Naive thymus-derived CD4-positive, alpha-beta T cell (primary cell): ENCODE measurements at places on chromosomes 1 and 21. TPM values are rescaled to one million over a fixed set of nuclear protein-coding genes. Genes with fewer than 3 reads are reported as not detected.
A peak's percentile ranks its signal among the peaks of the same experiment; 100 is the strongest.

DNA sequence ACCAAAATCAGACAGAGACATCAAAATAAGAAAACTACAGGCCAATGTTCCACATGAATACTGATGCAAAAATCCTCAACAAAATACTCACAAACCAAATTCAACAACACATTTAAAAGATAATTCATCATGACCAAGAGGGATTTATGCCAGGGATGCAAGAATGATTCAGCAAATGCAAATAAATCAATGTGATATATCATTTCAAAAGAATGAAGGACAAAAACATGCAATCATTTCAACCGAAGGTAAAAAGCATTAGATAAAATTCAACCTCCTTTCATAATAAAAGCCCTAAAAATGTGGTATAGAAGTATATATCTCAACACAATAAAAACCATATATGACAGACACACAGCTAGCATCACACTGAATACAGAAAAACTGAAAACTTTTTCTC lies 81.5 kb upstream of the LYPLAL1 start:
- no peaks in the 10 kb centered on the region for H3K36me3 ChIP-seq
- DNase-seq = no peak
- no peaks in the 10 kb centered on the region for H3K27me3 ChIP-seq
- H3K4me1 ChIP-seq = no peaks in the 10 kb centered on the region

DNA sequence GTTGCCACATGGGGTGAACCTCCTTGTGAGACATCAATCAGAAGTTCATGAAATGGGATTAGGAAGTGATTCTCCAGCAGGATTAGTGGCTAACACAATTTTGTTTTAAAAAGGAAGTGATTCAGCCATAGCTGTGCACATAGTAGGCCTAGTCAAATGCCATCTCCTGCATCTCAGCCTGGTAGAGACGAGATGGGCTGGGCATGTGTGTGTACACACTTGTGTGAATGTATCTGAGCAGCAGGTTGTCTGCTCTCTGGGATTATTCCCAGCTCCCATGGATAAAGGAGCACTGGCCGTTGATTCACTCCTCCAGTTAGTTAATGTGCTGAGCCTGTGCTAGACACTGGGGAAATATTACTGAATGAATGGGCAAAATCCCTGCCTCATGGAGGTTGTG lies 2.0 kb downstream of the FOXE3 start:
- no peaks in the 10 kb centered on the region for H3K27me3 ChIP-seq
- no peak overlapping the region for H3K4me3 ChIP-seq
- DNase-seq = no peak
- H3K36me3 ChIP-seq = no peaks in the 10 kb centered on the region
- no peak overlapping the region for H3K27ac ChIP-seq

DNA sequence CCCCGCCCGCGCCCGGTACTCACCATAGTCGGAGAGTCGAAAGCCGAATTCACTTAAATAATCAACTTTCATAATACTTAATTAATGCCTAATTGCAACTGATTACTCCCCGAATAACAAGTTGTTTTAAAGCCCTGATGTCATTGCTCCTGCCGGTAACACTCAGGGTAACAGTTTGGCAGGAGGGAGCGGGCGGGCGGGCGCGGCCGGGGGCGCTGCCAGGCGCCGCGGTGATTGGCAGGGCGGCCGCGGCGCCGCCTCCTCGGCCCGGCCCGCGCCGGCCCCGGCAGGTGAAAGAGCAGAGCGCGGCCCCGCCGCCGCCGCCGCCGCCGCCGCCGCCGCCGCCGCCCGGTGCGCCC lies 102.2 kb downstream of the CASZ1 start:
- H3K4me1 ChIP-seq = peaks cover 10% of the 10 kb centered on the region
- no peak for DNase-seq
- H3K27me3 ChIP-seq = no peaks in the 10 kb centered on the region
- H3K27ac ChIP-seq = peak overlapping the region; percentile 95
- H3K36me3 ChIP-seq = no peaks in the 10 kb centered on the region
- H3K4me3 ChIP-seq = peak overlapping the region; percentile 37

- no peaks in the 10 kb centered on the region for H3K4me1 ChIP-seq
- no peak overlapping the region for H3K4me3 ChIP-seq
- no peaks in the 10 kb centered on the region for H3K36me3 ChIP-seq
- H3K27me3 ChIP-seq = no peaks in the 10 kb centered on the region
- DNase-seq = no peak
Measured at GRCh38 chr1:154895798-154896197, 25.7 kb upstream of the KCNN3 start.

- no peak overlapping the region for H3K4me3 ChIP-seq
- no peaks in the 10 kb centered on the region for H3K27me3 ChIP-seq
- H3K4me1 ChIP-seq = no peaks in the 10 kb centered on the region
- no peaks in the 10 kb centered on the region for H3K36me3 ChIP-seq
Measured at GRCh38 chr1:29963946-29964345, 727.6 kb downstream of the PTPRU start.

DNA sequence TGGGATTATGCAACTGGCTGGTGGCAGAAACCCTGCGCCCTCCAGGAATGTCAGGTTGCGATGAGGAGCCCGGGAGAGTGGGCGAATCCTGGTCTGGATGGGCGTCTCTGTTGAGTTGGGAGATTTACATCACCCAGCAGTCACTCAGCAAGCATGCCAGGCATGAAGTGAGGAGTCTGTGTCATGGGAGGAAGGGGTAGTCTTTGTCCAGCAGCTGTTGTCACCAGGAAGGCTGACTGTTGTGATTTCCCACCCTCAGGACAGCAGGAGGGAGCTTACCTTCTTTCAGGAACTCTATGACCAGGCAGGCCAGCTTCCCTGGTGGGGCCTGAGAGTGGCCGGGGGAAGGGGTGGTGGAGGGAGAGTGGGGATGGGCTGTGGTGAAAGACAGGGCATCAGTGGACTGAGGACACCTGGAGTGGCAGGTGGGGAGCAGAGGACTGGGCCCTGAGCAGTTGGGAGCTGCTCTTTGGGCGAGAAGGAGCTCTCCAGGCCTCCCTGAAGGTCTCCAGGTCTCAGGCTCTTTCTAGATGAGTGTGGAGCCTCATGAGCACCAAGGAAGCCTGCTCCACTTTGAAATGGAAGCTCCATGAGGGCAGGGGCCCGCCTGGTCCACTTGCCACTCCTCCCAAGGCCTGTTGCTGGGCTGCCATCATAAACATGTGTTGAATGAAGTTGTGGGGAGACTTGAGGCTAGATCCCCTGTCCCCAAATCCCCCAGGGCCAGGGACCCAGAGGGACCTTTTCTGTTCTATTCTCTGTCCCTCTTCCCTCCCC lies 21.3 kb upstream of the PKP1 start:
- no peaks in the 10 kb centered on the region for H3K27me3 ChIP-seq
- H3K36me3 ChIP-seq = no peaks in the 10 kb centered on the region
- H3K4me3 ChIP-seq = no peak overlapping the region

- no peak for DNase-seq
- H3K4me3 ChIP-seq = no peak overlapping the region
- H3K36me3 ChIP-seq = peaks cover 8% of the 10 kb centered on the region
- no peaks in the 10 kb centered on the region for H3K27me3 ChIP-seq
- H3K4me1 ChIP-seq = peaks cover 14% of the 10 kb centered on the region
- no peak overlapping the region for H3K27ac ChIP-seq
Measured at GRCh38 chr1:207747627-207748492, 4.0 kb upstream of the CD46 start.

DNA sequence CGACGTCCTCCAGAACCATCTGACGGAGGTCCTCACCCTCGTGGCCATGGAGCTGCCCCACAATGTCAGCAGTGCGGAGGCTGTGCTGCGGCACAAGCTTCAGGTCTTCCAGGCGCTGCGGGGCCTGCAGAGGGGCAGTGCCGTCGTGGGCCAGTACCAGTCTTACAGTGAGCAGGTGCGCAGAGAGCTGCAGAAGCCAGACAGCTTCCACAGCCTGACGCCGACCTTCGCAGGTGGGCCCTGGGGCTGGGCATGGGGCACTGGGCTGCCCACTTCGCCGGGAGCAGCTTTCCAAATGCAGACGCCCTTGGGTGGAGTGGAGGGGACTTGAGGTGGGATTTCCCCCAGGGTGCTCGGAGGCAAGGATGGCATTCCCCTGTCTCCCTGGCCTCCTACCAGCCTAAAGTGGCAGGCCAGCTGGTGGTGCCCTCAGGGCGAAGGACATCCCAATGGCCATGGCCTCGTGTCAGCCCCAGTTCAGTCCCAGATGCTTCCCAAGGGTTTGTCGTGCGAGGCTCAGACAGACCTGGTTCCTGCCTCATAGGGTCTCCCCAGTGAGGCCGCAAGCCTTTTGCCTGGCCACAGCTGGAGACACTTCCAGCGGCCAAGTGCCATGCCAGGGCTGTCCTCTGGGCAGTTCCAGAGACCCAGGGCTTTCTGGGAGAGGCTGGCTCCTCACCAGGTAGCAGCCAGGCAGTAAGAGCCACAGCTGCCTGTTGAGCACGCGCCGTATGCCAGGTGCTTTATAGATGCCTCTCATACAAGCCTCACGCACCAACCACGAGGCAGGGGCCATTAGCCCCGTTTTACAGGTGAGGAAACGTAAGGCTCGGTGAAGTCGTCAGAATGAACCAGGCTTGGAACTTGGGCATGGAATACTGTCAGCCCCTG lies 27.8 kb downstream of the H6PD start:
- no peaks in the 10 kb centered on the region for H3K4me1 ChIP-seq
- no peak for DNase-seq
- no peaks in the 10 kb centered on the region for H3K36me3 ChIP-seq
- no peaks in the 10 kb centered on the region for H3K27me3 ChIP-seq
- no peak overlapping the region for H3K27ac ChIP-seq

DNA sequence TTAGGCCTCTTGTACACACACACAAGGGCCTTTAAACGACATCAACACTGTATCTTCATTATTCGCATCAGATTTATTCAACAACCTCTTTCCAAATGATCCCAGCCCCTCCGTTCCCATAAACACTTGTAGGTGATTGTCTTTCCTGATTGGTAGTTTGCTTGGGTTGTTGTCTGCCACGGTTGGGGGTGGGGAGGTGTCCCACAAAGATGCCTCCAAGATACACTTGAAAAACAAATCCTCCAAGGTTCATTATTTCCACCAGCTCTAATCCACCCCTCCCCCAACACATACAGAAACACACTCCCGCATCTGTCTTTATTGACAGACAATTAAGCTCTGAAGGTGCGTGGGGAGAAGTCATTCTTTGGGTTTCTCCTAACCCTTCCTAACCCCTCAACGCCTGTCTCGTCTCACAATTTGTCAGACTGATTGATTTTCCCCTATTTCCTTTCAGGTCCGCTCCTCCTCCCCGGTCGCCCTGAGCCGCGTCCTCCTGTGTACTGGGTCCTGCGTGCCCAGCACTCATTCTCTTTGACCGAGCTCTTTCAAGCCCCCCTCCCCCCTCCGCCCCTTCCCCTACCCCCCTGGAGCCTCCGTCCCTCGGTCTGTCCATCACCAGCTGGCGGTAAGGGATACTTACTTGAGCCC lies 1.4 kb downstream of the WDR26 start:
- H3K27me3 ChIP-seq = no peaks in the 10 kb centered on the region
- no peaks in the 10 kb centered on the region for H3K36me3 ChIP-seq
- no peak for DNase-seq

GRCh38 chr1:157403608-157404007 lies 148.7 kb downstream of the FCRL5 start:
- H3K27me3 ChIP-seq = no peaks in the 10 kb centered on the region
- no peak overlapping the region for H3K27ac ChIP-seq
- no peak for DNase-seq
- H3K4me1 ChIP-seq = no peaks in the 10 kb centered on the region

- H3K36me3 ChIP-seq = peaks cover 44% of the 10 kb centered on the region
- no peaks in the 10 kb centered on the region for H3K27me3 ChIP-seq
- H3K27ac ChIP-seq = peak overlapping the region; percentile 2
- H3K4me1 ChIP-seq = peaks cover 16% of the 10 kb centered on the region
- H3K4me3 ChIP-seq = no peak overlapping the region
Measured at GRCh38 chr1:26477446-26478152, 5.4 kb downstream of the HMGN2 start.

- no peaks in the 10 kb centered on the region for H3K4me1 ChIP-seq
- no peak overlapping the region for H3K27ac ChIP-seq
- no peak for DNase-seq
- no peak overlapping the region for H3K4me3 ChIP-seq
- H3K36me3 ChIP-seq = no peaks in the 10 kb centered on the region
- no peaks in the 10 kb centered on the region for H3K27me3 ChIP-seq
Measured at GRCh38 chr1:196002906-196003305, 605.3 kb downstream of the KCNT2 start.

GRCh38 chr1:58919959-58920321 lies 136.1 kb upstream of the JUN start:
- H3K4me3 ChIP-seq = no peak overlapping the region
- peaks cover 6% of the 10 kb centered on the region for H3K4me1 ChIP-seq
- no peaks in the 10 kb centered on the region for H3K27me3 ChIP-seq
- no peaks in the 10 kb centered on the region for H3K36me3 ChIP-seq
- H3K27ac ChIP-seq = no peak overlapping the region

DNA sequence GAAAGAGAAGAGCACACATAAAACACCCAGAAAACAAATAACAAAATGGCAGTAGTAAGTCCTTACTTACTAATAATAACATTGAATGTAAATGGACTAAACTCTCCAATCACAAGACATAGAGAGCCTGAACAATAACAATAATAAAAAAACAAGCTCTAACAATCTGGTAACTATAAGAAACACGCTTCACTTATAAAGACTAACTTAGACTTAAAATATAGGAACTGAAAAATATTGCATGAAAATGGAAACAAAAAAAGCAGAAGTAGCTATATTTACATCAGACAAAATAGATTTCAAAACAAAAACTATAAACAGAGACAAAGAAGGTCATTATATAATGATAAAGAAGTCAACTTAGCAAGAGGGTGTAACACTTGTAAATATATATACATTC lies 83.1 kb upstream of the LYPLAL1 start:
- DNase-seq = no peak
- H3K36me3 ChIP-seq = no peaks in the 10 kb centered on the region
- H3K4me3 ChIP-seq = no peak overlapping the region
- no peaks in the 10 kb centered on the region for H3K4me1 ChIP-seq

GRCh38 chr1:236395230-236395946 lies 1.3 kb downstream of the EDARADD start:
- H3K4me1 ChIP-seq = peaks cover 10% of the 10 kb centered on the region
- H3K27me3 ChIP-seq = no peaks in the 10 kb centered on the region
- no peaks in the 10 kb centered on the region for H3K36me3 ChIP-seq
- H3K4me3 ChIP-seq = peak overlapping the region; percentile 70

GRCh38 chr1:119150150-119150549 lies 9.7 kb upstream of the WARS2 start:
- H3K36me3 ChIP-seq = no peaks in the 10 kb centered on the region
- no peak overlapping the region for H3K27ac ChIP-seq
- DNase-seq = no peak

Gene SLC44A5
- total RNA-seq = not detected

Gene ACTN2
- not detected for total RNA-seq

Gene SLC44A3
- total RNA-seq = not detected

Gene TCHH
- total RNA-seq = not detected

Gene MPZ
- total RNA-seq = 10.8 TPM

Gene F3
- total RNA-seq = not detected in 2 replicates

Gene PCSK9
- not detected for total RNA-seq

Gene ADGRB2
- total RNA-seq = 0.18 and 0.22 TPM in 2 replicates

Gene DARS2
- total RNA-seq = 6.1 TPM

Gene UBE2U
- not detected for total RNA-seq

Gene AMY1C
- total RNA-seq = not detected

Gene OR2L2
- 0.24 TPM for total RNA-seq

Gene FCRL4
- total RNA-seq = not detected

Gene TUT4
- 139 TPM for total RNA-seq

Gene PLEKHG5
- 7.6 TPM for total RNA-seq

Gene CTTNBP2NL
- total RNA-seq = 0.51 TPM

Gene B3GALT2
- total RNA-seq = 0.27 TPM

Gene EXTL1
- not detected for total RNA-seq

Gene S100A4
- 766 TPM for total RNA-seq
